ENCODE measurements at places on chromosomes 13 and 19.

DNA sequence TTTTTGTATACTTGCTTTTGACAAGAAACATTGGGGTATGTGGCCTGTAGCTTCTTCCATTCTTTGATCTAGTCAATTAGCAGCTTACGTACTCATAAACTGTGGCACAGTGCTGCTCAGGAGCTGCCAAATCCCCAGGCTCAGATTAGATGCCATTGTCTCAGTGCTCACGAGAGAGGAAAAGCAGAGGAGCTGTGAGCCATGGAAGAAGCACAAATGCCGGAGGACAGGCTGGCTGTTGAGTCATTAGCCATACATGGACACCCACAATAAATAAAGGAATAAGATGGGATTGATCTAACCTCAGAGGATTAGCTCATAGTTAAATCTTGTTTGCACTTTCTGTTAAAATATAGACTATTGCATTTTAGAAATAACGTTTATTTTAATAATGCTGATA, 121.7 kb downstream of the POSTN start:
- no peak for DNase-seq

DNA sequence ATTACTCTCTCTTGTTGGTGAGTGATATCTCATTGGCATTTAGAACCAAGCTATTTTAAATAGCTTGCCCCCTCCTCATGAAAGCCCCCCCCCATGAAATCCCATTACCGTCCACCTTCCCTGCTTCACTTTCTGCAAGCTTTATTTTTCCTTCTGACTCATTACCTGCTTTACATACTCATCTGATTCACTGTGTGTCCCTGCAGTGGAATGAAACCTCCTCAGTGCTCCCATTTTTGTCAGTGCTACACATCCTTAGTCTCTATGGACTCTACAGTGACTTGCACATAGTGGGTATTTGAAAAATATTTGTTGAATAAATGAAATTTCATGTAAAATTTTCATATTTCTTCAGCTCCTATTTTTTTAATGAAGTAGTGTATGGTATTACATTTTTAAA, 62.3 kb downstream of the DOCK9 start:
- DNase-seq, result no peak

- no peak for DNase-seq
These were observed 312.5 kb downstream of the OLFM4 start for GRCh38 chr13:53341144-53341510.

DNA sequence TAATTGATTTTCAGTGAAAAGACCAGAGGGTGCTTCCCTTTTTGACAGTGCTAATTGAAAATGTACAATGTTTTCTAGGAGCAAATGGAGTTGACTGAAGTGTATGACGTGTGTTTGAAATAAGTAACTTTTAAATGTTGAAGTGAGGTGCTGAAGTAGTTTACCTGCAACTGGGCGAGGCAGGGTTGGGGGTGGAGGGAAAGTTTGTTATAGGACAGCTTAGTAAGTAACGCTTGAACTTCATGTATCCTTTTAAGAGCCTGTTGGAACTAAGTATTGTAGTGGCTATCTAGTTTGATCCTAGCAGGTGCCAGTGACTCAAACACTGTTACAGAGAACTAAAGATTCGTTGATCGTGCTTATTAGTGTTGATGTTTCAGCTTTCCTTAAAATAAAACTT, 5.9 kb downstream of the SLAIN1 start:
- DNase-seq, result no peak

GRCh38 chr13:64293923-64294322, 2878.3 kb upstream of the PCDH20 start:
- DNase-seq, result no peak

GRCh38 chr19:45047188-45047797, 8.4 kb downstream of the CLASRP start:
- no peak for DNase-seq

DNA sequence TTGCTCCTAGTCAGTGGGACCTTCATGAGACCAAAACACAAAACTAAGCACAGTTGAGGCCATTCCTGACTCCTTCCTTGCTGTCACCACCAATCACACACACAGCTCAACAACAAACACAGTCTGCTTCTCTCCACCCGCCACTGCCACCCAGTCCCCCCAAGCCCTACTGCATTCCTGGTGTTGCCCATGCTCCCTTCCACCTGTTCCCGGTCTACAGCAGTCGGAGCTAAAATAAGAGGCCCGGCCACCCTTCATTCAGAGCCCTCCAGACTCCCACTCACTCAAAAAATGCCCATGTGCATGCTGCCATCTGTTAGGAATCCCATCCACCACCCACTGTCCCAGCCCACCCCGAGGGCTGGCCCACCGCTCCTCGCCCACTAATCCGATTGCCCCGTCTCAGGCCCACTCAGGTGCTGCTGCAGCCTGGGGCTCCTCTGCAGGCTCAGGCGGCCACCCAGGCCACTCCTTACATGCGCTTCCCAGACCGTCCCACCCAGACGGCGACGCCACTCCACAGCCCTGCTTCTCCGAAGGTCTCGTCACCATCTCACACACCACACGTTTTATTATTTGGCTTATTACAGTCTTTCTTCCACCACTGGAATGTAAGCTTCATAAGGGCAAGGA, 127.6 kb downstream of the RNF17 start:
- DNase-seq, result no peak

- DNase-seq, result peak; percentile 86
These were observed 13.0 kb upstream of the JUND start for GRCh38 chr19:18294467-18294864.

GRCh38 chr19:18118420-18119012, 20.9 kb downstream of the MAST3 start:
- DNase-seq, result no peak

DNA sequence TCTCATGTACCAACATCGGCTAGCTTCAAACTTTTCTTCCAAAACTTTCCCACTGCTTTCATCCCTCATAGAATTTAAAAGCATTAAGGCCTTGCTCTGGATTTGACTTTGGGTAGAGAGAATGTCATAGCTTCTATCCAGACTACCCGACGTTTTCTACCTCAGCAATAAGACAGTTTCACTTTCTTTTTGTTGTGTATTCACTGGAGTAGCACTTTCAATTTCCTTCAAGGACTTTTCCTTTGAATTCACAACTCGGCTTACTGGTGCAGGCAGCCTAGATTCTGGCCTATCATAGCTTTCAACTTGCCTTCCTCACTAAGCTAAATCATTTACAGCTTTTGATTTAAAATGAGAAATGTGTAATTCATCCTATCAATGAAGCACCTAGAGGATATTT, 420.4 kb upstream of the GPC6 start:
- DNase-seq, result no peak

DNA sequence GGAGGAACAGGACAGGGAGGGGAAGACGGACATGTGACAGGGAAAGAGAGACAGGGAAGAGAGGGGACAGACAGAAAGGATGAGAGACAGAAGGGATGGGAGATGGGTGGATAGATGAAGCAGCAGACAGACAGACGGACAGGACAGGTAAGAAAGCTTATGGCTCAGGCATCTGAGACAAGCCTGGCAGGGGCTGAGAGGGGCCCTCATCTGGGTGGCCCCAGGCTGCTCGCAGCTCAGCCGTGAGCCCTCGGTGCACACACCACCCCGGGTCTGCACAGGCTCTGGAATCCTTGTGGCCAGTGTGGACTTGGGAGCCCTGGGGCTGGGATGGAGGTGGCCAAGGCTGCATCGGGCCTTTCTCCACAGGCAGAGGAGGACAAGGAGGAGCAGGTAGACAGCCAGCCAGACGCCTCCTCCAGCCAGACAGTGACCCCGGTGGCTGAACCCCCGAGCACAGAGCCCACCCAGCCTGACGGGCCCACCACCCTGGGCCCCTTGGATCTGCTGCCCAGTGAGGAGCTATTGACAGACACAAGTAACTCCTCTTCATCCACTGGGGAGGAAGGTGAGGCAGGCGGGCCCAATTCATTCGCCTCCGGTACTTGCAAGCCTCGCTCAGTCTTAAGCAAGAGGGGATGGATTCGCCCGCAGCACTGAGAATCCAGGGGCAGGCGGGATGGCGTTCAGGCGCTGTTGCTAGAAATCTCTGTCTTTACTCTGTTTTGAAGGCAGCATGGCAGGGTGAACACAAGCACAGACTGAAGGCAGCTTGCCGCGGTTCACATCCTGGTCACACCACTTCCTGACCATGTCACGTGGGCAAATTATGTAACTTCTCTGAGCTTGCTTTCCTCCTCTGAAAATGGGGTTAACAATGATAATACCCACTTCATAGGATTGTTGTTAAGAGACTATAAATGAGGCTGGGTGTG, 14.0 kb downstream of the GRAMD1A start:
- DNase-seq, result no peak

DNA sequence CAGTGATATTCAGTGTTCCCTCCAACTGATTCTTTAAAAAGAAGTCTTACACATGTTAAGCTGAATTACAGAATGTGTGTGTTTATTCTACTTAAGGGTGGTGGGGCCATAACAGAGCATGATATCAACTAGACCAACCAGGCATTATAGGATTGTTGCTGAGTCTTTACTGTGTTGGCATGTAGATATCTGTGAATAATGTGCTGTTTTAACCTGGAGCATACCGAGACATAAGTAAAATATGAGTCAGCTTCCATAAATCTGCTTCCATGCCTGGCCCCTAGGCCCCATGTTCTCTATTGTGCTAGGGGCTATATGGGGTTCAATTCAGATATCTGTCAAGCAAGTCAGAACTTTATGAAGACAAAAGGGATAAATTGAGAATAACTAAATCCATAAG, 295.7 kb downstream of the MTUS2 start:
- DNase-seq, result no peak

- peak; percentile 68 for DNase-seq
These were observed 404.4 kb downstream of the SPRY2 start for GRCh38 chr13:79936368-79937136.

DNA sequence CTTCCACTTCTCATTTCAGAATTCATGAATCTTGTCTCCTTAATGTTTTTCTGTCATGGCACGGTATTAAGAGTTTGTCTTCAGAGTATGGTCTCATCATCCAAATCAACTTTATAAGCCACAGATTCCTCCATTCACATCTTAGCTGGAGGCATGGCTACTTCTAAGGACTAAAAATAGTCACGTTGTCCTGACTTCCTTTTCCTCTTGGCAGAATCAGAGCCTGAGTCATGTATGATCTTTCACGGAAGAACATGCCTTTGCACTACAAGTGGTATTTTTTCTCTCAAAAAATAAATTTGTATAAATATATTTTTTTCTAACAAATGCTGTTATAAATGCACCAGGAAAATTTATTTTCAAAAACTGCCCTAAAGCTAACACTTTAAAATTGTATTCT, 71.4 kb downstream of the ALOX5AP start:
- DNase-seq, result no peak

DNA sequence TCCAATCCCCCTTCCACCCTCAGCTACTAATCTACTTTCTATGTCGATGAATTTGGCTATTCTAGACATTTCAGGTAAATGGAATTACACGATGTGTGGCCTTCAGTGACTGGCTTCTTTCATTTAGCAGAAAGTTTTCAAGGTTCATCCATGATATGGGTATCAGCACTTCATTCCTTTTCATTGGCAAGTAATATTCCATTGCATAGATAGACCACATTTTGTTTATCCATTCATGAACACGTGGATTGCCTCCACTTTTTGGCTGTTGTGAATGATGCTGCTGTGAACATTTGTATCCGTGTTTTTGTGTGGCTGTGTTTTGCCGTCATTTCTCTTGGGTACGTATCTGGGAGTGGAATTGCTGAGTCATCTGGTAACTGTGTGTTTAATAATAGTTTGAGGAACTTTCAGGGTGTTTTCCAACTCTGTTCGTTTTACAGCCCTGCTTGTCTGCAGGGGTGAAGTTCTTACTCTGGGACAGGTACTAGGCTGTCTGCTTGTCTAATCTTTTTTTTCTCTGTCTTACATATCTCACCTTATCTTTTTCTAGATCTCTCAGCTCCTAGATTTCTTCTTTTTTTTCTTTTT, 32.5 kb downstream of the MARK4 start:
- no peak for DNase-seq

DNA sequence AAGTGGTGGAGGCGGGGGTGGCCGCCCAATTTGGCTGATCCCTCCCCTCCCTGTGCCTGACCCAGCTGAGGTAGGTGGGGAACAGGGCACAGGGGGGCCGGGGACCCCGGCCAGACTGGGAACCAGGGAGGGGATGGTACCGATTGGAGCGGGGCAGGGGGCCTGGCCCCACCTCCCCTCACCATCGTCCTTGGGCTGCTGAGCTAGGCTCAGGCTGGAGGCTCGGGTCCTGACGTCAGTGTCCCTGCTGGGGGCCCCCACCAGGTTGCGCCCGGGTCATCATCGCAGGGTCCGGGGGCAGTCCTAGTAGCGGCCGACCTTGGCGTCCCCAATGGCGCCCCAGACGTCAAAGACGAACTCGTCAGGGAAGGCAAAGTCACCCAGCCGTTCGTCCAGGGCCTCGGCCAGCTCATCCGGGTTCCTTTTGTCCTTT, 3.0 kb upstream of the PTGER1 start:
- no peak for DNase-seq

DNA sequence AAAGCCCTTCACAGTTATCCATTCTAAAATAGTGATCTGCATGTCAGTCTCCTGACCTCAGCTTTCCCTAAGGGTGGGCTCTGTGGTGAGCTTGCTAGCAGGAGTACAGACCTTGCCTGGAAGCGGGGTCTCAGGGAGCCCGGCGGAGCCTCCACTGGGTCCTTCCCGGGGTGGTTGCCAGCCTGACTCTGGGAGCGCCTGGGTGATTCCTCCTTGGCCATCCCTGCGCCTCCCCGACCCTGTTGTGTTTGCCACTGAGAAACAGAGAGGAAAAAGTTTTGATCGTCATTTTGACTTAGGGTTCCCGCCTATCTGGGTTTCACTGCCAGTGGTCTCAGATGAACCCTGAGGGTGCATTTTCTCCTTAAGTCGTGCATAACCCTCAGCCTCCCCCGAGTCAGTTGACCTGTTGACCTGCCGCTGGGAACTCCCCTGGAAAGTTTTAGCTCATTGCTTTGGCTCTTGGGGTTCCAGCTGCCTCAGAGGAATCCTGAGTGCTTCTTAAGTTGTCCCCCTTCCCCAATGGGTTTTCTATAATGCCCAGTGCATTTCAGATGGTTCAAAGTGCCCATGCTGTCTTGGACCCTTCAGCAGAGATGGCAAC, 117.8 kb downstream of the RAB20 start:
- no peak for DNase-seq

GRCh38 chr13:107650081-107650701, 565.1 kb downstream of the LIG4 start:
- peak; percentile 25 for DNase-seq

DNA sequence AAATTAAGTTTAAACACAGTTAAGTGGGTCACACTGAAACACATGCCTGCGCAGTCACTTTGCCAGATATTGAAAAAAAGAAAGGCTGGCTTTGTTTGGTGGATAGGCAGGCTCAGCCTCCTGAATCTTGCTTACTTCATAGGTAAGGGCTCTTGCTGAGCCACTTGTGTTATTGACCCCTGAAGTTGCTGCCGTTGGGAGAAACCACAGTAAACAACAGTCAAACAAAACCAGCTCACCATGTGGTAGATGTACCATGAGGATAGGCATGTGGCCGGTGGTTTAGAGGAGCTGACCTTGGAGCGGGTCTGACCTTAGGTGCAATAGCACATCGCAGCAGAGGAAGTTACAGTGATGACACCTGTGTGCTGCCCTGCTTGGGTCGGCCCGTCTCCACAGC, 52.2 kb downstream of the SPATA13 start:
- no peak for DNase-seq

GRCh38 chr13:46197299-46198048, 14.3 kb upstream of the LRRC63 start:
- DNase-seq, result no peak
